IMR-90 (cell line): ENCODE measurements at places on chromosomes 7 and 10. TPM values are rescaled to one million over a fixed set of nuclear protein-coding genes. Genes with fewer than 3 reads are reported as not detected.

DNA sequence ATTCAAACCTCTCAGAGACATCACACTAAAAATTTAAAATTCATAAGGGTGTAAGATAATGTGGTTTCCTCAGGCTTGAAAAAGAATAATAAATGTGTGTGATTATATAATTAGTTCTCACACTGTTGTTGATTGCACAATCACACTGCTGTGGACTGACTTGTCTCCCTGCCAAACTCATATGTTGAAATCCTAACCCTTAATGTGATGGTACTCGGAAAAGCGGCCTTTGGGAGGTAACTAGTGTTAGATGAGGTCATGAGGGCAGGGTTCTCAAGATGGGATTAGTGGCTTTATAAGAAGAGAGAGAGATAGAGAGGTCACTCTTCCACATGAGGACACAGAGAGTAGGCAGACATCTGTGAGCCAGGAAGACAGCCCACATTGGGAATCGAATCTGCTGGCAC is 128.5 kb upstream of the COL1A2 start:
- no peak for DNase-seq
- H3K27ac ChIP-seq, result no peak overlapping the region
- no peaks in the 10 kb centered on the region for H3K36me3 ChIP-seq

GRCh38 chr7:48424731-48425130 is 253.5 kb downstream of the ABCA13 start:
- no peaks in the 10 kb centered on the region for H3K27me3 ChIP-seq
- DNase-seq, result peak; percentile 6
- H3K4me3 ChIP-seq, result no peak overlapping the region
- no peak overlapping the region for H3K27ac ChIP-seq
- no peaks in the 10 kb centered on the region for H3K36me3 ChIP-seq
- H3K4me1 ChIP-seq, result no peaks in the 10 kb centered on the region

DNA sequence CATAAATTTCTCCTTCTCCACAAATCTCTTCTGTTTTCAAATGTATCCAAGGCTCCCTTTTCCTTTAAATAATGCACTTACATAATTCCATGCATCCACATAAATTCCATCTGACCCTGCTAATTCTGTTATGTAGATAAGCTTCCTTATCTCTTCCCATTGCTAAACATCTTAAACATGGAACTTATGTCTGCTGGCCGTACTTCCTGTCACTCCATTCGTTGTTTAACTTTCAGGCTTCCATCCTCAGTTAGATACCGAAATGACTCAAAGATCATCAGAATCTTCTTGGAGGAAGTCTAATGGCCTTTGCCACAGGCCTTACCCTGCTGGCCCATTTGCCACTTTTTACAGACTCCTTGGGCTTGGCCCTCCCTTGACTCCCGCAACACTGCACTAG is 330.9 kb downstream of the GFRA1 start:
- 0 out of 2 replicates have a peak overlapping the region, but pooled peaks have one; percentile 25 for H3K27ac ChIP-seq
- H3K4me1 ChIP-seq, result peaks cover 4% of the 10 kb centered on the region
- no peak overlapping the region for H3K4me3 ChIP-seq
- H3K36me3 ChIP-seq, result no peaks in the 10 kb centered on the region
- peak; percentile 19 for DNase-seq
- no peaks in the 10 kb centered on the region for H3K27me3 ChIP-seq

DNA sequence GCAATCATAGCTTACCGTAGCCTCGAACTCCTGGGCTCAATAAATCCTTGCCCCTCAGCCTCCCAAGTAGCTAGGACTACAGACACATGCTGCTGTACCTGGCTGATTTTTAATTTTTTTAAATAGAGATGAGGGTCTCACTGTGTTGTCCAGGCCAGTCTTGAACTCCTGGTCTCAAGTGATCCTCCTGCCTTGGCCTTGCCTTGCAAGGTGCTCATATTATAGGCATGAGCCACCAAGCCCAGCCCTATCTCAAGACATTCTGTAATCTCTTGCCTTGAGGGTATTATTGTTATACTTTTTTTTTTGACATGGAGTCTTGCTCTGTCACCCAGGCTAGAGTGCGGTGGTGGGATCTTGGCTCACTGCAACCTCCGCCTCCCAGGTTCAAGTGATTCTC is 86.6 kb downstream of the PHTF2 start:
- no peaks in the 10 kb centered on the region for H3K27me3 ChIP-seq
- H3K4me3 ChIP-seq, result no peak overlapping the region
- H3K4me1 ChIP-seq, result no peaks in the 10 kb centered on the region
- 0 out of 2 replicates have a peak, but pooled peaks cover 1% of the 10 kb centered on the region for H3K36me3 ChIP-seq

GRCh38 chr10:110859973-110860376 is 11.8 kb upstream of the PDCD4 start:
- H3K36me3 ChIP-seq, result no peaks in the 10 kb centered on the region
- no peaks in the 10 kb centered on the region for H3K27me3 ChIP-seq
- peaks cover 23% of the 10 kb centered on the region for H3K4me1 ChIP-seq
- peak overlapping the region; percentile 71; the same call in 1 of the 2 replicates for H3K27ac ChIP-seq
- DNase-seq, result peak; percentile 72

GRCh38 chr10:35342183-35342753 is 6.0 kb downstream of the CCNY start:
- no peaks in the 10 kb centered on the region for H3K27me3 ChIP-seq
- no peaks in the 10 kb centered on the region; the same call in 1 of the 2 replicates for H3K36me3 ChIP-seq
- H3K27ac ChIP-seq, result no peak overlapping the region

- H3K27me3 ChIP-seq, result peaks cover 2% of the 10 kb centered on the region; the same call in 1 of the 2 replicates
- no peak overlapping the region for H3K4me3 ChIP-seq
- no peaks in the 10 kb centered on the region; the same call in 1 of the 2 replicates for H3K4me1 ChIP-seq
Measured at GRCh38 chr10:49567810-49568209, 28.9 kb upstream of the ERCC6 start.

DNA sequence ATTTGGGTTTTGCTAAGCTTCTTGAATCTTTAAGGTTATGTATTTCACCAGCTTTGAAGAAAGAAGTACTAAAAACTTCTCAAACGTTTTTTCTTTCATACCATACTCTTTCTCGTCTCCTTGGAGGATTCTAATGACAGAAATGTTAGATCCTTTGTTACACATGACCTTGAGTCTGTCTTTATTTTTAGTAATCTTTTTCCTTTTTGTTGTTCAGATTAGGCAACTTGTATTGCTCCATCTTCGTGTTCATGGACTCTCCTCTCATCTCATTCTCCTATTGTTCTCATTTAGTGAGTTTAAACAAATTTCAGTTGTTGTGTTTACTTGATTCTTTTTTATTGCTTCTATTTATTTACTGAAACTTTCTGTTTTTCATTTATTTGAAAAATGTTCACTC is 73.7 kb downstream of the WDFY4 start:
- H3K36me3 ChIP-seq, result no peaks in the 10 kb centered on the region
- H3K4me1 ChIP-seq, result no peaks in the 10 kb centered on the region
- DNase-seq, result no peak

The TUBB8 gene
- total RNA-seq, result not detected in 2 replicates

The STRIP2 gene
- 2.2 and 3.0 TPM in 2 replicates for total RNA-seq

The CXCL12 gene
- total RNA-seq, result 15.8 and 16.9 TPM in 2 replicates

The HOXA7 gene
- total RNA-seq, result under 0.01 and 0.18 TPM in 2 replicates

The PDZD7 gene
- 0.83 and 0.90 TPM in 2 replicates for total RNA-seq

The TMEM229A gene
- total RNA-seq, result not detected in 2 replicates
